ENCODE measurements at places on chromosomes 3 and 15.
A peak's percentile ranks its signal among the peaks of the same experiment; 100 is the strongest.

GRCh38 chr15:100762913-100763834 lies 116.5 kb upstream of the ALDH1A3 start:
- no peak for DNase-seq

DNA sequence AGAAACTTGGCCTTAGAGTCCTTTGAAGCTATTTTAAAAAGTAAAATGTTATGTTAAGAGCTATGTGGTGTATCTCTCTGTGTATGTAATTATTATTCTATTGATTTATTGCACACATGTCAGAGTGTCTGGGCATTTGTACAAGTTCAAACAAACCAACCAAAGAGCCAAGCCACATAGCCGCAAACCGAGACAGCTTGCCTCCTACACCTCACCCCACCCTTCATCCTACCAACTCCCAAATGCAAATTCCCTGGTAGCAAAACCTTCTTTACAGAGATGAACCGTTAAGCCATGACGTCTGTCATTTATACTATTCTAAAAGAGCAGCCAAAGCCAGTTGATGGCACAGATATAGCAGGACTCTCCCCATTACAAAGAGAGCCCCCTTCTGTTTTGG lies 332.3 kb downstream of the ERC2 start:
- no peak for DNase-seq

DNA sequence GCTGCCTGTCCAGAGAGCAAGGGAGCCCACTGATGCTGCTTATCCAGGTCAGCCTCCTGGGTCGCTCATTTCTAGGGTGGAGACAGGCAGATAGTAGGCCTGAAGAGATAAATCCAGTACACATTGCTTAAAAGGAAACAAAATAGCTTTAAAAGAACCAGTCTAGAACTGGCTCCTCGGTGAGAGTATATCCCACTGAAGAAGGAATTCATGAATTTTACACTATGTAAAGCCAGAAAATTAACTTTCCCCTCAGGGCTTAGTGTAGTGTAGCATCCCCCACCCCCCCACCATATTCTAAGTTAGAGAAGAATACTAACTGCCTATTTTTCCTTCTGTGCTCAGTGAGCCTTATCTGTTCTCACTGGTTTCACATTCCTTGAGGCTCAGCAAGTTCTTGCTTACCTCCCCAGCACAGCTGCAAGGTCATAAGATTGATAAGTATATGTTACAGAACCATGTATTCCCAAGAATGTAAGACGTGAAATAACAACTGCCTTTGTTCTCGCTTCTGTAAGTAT lies 30.5 kb upstream of the NOX5 start:
- no peak for DNase-seq

- DNase-seq = no peak
Observed at GRCh38 chr3:78857494-78858111, 910.2 kb downstream of the ROBO1 start.

GRCh38 chr3:126468028-126468891 lies 7.4 kb downstream of the ZXDC start:
- peak; percentile 26 for DNase-seq

- DNase-seq = no peak
Observed at GRCh38 chr3:133237380-133237779, 162.5 kb upstream of the BFSP2 start.

- DNase-seq = no peak
Observed at GRCh38 chr3:125055331-125055912, 375 bp downstream of the HEG1 start.

- DNase-seq = no peak
Observed at GRCh38 chr3:109363634-109364033, 26.3 kb upstream of the DPPA4 start.

GRCh38 chr15:32651229-32651837 lies 9.8 kb downstream of the SCG5 start:
- DNase-seq = peak; percentile 70

GRCh38 chr15:40990080-40990479 lies 36.8 kb downstream of the CHAC1 start:
- DNase-seq = no peak

GRCh38 chr3:52454250-52454937 lies 553 bp upstream of the TNNC1 start:
- DNase-seq = no peak
